ENCODE measurements at places on chromosomes 13 and 19. TPM values are rescaled to one million over a fixed set of nuclear protein-coding genes. Genes with fewer than 3 reads are reported as not detected.
A peak's percentile ranks its signal among the peaks of the same experiment; 100 is the strongest.

ZNF558 gene
- total RNA-seq: 27.4 TPM

LAIR1 gene
- total RNA-seq: 3.5 TPM

DNA sequence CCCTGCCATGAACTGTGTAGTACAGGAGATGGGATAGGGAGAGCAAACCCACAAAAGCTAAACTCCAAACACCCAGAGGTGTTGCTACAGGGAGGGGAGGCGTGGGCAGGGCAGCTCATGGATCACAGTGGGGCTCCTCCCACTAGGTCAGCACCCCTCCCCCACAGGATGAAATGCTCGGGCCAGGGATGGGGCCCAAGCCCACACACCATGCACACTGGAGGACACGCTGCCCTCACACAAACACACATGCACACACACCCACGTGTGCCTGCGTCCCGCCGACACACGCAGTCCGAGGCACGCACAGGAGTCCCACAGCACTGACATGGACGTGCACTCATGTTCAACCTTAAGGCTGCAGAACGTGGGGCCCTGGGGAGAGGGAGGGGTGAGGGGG lies 6.0 kb upstream of the CCNP start:
- no peak for DNase-seq
- H3K4me1 ChIP-seq: peaks cover 11% of the 10 kb centered on the region
- no peaks in the 10 kb centered on the region for H3K36me3 ChIP-seq
- no peak overlapping the region for H3K27ac ChIP-seq

GRCh38 chr19:2150794-2151338 lies 500 bp downstream of the AP3D1 start:
- DNase-seq: no peak
- H3K36me3 ChIP-seq: no peaks in the 10 kb centered on the region
- H3K27ac ChIP-seq: peak overlapping the region; percentile 86
- peaks cover 36% of the 10 kb centered on the region for H3K4me1 ChIP-seq
- H3K27me3 ChIP-seq: no peaks in the 10 kb centered on the region

DNA sequence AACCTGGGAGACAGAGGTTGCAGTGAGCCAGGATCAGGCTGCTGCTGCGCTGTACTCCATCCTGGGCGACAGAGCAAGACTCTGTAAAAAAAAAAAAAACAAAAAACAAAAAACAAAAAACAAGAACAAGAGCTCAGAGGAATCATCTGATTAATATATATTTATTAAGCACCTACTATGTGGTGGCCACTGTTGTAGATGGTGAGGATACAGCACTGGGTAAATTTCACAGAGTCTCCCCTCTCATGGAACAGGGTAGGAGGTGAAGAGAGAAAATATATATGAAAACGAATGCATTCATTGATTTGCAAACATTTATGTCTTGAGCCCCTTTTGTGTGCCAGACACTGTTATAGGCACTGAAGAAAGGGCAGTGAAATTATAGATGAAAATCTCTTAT lies 5.9 kb upstream of the SERTAD1 start:
- peaks cover 18% of the 10 kb centered on the region for H3K4me1 ChIP-seq
- H3K36me3 ChIP-seq: no peaks in the 10 kb centered on the region
- no peaks in the 10 kb centered on the region for H3K27me3 ChIP-seq

DNA sequence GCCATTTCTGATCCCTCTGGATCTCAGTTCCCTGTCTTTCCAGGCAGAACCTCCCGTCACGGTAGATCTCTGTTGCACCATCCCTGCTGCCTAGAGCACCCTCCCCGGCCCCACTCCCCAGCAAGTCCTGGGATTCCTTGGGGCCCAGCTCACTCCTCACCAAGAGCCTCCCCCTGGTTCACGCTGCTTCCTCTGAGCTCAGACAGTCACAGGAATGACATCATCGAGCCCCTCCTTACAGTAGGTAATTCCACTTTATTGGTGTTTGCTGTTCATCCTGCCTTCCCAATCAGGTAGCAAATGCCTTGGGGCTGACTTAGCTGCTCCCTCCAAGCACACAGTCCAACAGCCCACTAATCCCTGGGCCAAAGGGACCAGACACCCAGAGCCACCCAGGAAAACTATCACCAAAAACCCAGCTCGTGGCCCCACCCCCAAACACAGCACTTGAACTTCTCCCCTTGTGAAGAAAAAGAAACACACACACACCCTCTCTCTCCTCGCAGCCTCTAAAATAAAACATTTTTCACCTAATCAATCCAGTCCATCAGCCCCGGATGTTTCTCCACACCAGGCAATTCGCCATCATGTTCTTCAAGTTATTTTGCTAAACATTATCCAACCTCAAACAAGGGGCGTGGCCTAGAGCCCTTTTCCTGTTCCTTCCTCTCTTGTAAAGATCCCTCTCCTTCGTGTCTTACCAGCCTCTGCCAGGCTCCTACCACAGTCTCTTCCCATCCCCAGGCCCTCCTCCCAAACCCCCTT lies 2.5 kb downstream of the NAPA start:
- peak overlapping the region; percentile 49 for H3K27ac ChIP-seq
- peak; percentile 53 for DNase-seq
- no peak overlapping the region for H3K4me3 ChIP-seq
- no peaks in the 10 kb centered on the region for H3K36me3 ChIP-seq

GRCh38 chr13:74110053-74110452 lies 24.2 kb downstream of the KLF12 start:
- H3K4me3 ChIP-seq: no peak overlapping the region
- H3K36me3 ChIP-seq: no peaks in the 10 kb centered on the region
- no peak overlapping the region for H3K27ac ChIP-seq

DNA sequence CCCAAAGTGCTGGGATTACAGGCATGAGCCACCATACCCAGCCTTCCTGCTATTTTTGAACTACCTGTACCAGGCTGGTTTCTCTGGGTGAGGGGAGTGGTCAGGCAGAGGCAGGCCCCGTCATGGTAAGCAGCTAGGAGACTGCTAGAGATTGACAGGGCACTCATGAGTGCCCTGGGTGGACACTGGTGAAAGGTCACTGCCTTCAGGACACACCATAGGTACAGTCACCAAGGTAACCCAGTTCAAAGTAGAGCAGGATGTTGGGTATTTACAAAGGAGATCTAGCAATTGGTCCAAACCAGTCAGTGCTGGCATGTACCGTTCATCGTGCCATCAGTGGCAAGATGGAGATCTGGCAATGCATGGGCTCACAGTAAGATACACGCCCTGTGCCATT lies 25.5 kb downstream of the DPRX start:
- no peaks in the 10 kb centered on the region for H3K27me3 ChIP-seq
- H3K4me1 ChIP-seq: no peaks in the 10 kb centered on the region
- H3K36me3 ChIP-seq: no peaks in the 10 kb centered on the region
- H3K4me3 ChIP-seq: no peak overlapping the region
- H3K27ac ChIP-seq: no peak overlapping the region

GRCh38 chr19:23415561-23416191 lies 20.4 kb upstream of the ZNF91 start:
- DNase-seq: no peak
- no peaks in the 10 kb centered on the region for H3K4me1 ChIP-seq
- no peaks in the 10 kb centered on the region for H3K36me3 ChIP-seq
- no peak overlapping the region for H3K27ac ChIP-seq

DNA sequence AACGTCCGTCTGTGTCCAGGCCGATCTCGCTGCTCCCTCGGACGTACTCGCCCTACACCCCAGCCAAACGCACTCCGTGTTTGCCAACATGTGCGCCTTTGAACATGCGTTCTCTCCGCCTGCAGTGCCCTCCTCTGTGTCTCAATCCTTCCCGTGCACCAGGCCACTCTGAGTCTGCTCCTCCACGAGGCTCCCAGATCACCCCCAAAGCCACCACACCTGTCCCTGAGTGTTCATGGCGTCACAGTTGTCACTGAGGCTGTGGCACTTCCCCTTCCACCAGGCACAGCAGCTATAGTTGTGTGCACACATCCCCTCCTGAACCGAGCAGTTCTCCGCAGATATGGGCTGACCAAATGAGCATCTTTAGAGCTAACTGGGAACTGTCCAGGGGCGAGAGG lies 35.6 kb downstream of the RASA3 start:
- H3K4me1 ChIP-seq: no peaks in the 10 kb centered on the region
- no peak for DNase-seq
- H3K36me3 ChIP-seq: no peaks in the 10 kb centered on the region
- no peak overlapping the region for H3K4me3 ChIP-seq

DNA sequence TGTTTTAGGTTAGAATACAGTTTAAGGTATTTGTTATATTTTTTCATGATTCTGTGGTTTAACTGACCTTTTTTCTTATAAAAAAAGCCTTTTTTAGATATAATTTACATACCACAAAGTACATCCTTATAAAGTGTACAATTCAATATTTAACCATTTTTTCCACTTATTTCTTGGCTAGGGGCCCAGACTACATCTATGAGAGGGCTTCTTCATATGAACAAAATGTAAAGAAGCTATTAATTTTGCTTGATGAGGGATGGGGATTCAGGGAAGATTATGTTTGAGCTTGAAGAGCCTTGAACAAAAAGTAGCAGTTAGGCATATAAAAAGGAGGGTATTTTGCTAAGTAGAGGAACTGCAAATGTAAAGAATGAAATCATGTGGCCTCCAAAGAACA lies 2.2 kb downstream of the CCDC122 start:
- no peak overlapping the region for H3K4me3 ChIP-seq
- no peak for DNase-seq
- no peak overlapping the region for H3K27ac ChIP-seq
- H3K36me3 ChIP-seq: no peaks in the 10 kb centered on the region

DNA sequence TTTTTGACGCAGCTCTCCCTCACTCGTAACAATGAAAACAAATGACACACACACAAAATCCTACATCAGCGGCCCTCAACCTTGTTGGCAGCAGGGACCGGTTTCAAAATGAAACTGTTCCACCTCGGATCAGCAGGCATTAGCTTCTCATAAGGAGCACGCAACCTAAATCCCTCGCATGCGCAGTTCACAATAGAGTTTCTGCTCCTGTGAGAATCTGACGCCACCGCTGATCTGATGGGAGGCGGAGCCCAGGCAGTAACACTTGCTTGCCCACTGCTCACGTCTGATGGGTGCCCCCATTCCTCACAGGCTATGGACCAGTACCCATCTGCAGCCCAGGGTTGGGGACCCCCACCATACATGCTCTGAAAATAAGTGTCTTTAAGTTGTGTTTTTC lies 43.4 kb downstream of the DHRS12 start:
- H3K4me3 ChIP-seq: no peak overlapping the region
- H3K27ac ChIP-seq: no peak overlapping the region
- no peaks in the 10 kb centered on the region for H3K4me1 ChIP-seq
- no peaks in the 10 kb centered on the region for H3K27me3 ChIP-seq
- DNase-seq: no peak

DNA sequence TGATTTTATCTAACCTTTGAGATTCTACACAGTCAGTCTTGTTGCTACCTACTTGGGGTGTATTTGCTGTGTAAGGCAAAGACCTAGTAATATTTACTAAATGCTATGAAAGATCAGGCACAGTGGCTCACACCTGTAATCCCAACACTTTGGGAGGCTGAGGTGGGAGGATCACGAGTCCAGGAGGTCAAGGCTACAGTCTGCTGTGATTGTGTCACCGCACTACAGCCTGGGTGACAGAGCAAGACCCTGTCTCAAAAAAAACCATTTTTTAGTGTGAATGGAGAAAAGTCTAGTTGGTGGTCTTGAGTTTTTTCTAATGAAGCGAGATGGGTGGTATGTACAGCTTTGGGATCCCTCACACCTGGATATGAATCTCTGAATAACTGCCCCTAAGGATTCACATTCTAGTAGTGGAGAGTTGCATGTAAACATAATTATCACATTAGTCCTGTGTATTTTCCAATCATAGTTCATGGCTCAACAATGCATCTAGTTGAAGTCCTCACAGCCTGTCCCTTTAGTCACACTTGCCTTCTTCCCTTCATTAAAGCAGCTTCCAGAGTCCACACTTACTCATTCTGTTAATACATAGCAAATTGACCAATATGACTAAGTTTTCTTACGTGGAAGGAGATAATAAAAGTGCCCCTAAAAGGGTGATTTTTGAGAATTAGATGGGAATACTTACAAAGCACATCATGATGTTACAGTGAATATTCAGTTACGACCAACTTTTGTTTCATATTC lies 7.5 kb downstream of the RPL21 start:
- DNase-seq: no peak
- H3K27ac ChIP-seq: no peak overlapping the region
- no peak overlapping the region for H3K4me3 ChIP-seq
- H3K4me1 ChIP-seq: peaks cover 36% of the 10 kb centered on the region
- no peaks in the 10 kb centered on the region for H3K27me3 ChIP-seq

DNA sequence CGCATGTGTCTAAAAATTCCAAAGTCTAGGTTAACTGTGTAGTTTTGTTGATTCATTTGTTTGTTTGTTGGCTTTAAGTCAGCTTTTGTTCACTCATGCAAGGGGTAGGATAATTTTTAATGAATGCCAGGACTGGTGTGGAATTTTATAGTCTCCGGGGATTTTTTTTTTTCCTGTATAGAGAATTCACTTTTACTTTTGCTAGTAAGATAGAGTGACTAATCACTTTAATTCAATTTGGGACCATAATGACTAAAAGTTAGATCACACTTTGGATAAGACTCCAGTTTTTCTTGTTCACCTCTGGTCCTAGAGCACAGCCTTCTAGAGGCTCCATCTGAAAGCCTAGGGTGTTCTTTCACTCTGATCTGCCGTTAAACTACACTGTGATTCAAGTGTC lies 1690.0 kb downstream of the PCDH9 start:
- no peaks in the 10 kb centered on the region for H3K27me3 ChIP-seq
- no peaks in the 10 kb centered on the region for H3K36me3 ChIP-seq
- H3K27ac ChIP-seq: no peak overlapping the region
- no peak for DNase-seq
- H3K4me1 ChIP-seq: no peaks in the 10 kb centered on the region

- H3K4me3 ChIP-seq: no peak overlapping the region
- DNase-seq: no peak
- H3K4me1 ChIP-seq: no peaks in the 10 kb centered on the region
- no peak overlapping the region for H3K27ac ChIP-seq
- H3K27me3 ChIP-seq: no peaks in the 10 kb centered on the region
- H3K36me3 ChIP-seq: no peaks in the 10 kb centered on the region
These were observed 61.3 kb downstream of the OLFM4 start for GRCh38 chr13:53089951-53090350.

GRCh38 chr19:5337708-5338655 lies 2.6 kb downstream of the PTPRS start:
- peaks cover 6% of the 10 kb centered on the region for H3K4me1 ChIP-seq
- H3K4me3 ChIP-seq: no peak overlapping the region
- no peak for DNase-seq

DNA sequence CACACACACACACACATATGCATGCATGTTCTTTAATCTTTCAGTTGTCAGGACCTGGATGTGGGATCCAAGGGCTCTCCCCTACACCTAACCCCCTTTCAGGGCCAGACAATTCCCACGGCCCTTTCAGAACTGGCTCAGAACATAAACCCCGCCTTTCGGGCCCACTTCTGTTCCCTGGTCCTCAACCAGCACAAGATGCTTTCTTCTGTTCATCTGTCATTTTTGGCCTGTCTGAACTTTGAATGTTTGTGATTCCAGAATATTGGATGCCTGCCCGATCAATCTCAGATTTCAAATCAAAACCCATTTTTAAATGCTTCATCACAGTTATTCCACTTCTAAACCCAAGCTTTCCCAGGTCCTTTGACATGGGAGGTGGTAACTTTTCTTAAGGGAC lies 167.3 kb downstream of the USP12 start:
- H3K4me1 ChIP-seq: peaks cover 3% of the 10 kb centered on the region
- H3K36me3 ChIP-seq: no peaks in the 10 kb centered on the region
- H3K27me3 ChIP-seq: peaks cover 18% of the 10 kb centered on the region
- no peak for DNase-seq
- H3K27ac ChIP-seq: no peak overlapping the region
